Frontal cortex (tissue), 4 donors: ENCODE measurements at places on chromosomes 6 and 20.

GRCh38 chr6:68776354-68776753 is 141.3 kb downstream of the ADGRB3 start:
- no peak for DNase-seq

GRCh38 chr6:97508646-97509045 is 225.6 kb upstream of the MMS22L start:
- DNase-seq: no peak

DNA sequence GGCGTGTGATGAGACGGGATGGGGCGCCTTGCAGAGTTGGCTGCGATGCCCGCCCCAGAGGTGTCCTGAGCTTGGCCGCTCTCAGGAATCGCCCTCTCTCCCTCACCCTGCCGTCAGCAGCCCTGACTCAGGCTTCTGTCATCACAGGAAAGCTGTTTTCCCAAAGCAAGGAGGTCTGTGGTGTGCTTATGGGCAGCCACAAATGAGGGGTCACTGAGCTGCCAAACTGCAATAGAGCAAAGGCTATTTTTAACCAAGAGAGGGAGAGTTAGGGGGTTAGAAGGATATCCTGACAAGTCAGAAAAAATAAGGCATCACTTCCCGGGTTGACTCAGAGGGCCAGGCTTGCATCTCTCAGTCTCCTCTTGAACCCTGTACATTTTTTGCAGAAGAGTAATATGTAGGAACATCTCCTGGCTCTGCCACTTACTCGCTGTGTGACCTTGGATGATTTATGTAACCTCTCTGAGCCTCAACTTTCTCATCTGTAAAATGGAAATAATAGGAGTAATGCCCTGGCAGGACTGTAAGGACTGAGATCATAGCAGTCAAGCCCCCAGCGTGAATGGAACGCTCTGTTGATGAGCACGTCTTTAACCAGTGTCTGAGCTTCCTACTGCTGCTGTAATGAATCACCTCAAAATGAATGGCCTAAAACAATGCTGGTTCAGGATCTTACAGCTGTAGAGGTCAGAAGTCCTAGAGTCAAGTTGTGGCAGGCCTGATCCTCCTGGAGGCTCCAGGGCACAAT is 181.9 kb downstream of the NFATC2 start:
- DNase-seq: no peak

DNA sequence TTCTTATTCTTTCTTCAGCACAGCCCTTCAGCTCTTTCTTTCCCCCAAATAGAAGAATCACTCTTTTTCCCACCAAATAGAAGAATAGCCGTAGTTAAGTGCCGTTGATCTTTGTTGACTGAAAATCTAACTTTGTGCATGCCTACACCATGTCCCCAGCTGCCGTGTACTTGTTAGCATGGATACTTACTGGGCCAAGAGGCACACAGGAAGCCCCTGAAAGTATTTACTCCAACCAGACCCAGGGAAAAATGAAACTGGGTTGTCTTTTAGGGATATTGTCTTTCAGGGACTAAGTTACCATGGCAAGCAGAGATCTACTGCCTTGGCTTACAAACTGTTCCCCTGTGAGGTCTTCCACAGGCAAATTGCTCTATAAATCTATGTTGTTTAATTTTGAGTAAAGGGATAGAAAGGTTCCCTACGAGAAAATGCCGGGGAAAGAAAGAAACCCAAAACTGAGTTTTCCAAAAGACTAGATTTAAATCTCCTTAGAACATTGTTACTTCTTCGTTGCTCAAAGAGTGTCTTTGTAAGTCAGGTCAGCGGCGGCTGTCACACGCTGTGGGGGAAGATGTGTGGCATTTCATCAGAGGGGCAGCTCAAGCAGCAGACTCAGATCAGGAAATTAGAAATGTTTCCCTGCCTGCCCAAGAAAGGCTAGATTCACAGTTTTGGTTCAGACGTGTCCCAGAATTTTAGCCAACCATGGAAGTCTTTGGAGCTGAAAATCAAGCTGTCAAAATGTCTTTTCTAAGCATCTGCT is 188.2 kb upstream of the PRND start:
- DNase-seq: no peak

DNA sequence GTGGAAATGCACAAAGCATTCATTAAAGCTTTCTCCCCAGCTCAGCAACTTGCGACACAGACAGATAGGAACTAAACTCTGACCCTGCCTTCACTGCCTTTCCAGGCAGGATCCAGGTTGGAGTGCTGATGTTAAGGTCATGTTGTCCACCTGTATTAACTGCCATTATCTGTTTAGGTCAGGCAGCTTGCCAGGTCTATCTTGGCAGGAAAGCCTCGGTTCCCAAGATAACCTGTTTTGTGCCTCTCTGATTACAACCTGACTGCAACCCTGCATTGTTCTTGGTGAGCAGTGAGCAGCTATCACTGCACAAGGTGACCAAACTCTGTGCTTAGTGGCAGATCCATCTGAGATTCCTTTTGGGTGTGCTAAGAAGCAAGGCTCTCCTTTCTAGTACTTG is 23.2 kb upstream of the ELOVL2 start:
- DNase-seq: no peak

GRCh38 chr6:57017841-57018240 is 28.7 kb upstream of the KIAA1586 start:
- no peak for DNase-seq

- DNase-seq: no peak
Observed at GRCh38 chr6:128336436-128337095, 183.8 kb downstream of the PTPRK start.

DNA sequence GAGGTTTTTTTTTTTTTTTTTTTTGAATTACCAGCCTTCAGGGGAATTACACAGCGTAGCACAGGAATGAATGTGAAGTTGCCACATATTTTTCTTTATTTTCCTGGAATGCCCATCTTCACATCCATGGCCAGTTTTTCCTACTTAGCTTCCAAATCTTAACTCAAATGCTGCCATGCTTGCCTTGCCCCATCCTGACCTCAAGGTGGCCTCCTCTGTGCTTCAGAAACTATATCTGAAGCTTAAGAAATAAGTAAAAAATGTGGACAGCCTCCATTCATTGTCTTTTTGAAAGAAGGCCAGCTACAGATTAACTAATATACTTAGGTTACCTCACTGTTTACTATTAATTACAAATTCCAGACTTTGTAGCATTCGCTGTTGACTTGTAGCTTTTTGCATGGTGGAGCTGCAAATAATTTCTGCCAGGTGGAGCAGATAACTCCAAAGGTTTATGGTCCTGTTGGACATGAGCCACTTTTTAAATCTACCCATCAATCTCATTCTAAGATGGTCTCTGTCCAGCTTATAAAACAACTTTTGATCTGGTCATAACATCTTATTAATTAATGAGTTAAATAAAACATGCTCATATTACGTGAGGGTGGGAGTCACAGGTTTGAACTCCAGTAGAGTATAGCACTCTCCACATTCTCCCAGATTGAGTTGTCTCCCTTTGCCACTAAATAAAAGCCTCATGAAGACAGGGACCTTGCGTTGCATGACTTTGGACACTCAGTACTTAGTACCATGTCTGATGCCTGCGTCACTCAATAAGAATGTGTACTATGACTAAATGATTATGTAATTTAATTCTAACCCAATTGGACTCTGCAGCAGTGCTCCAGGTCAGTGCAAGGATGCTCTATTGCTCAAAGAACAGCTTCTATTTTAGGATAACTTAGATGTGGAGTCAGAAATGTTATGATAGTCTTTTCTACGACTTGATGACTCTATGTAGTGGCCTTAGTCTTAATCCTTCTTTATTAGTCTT is 678.6 kb upstream of the CITED2 start:
- DNase-seq: no peak

DNA sequence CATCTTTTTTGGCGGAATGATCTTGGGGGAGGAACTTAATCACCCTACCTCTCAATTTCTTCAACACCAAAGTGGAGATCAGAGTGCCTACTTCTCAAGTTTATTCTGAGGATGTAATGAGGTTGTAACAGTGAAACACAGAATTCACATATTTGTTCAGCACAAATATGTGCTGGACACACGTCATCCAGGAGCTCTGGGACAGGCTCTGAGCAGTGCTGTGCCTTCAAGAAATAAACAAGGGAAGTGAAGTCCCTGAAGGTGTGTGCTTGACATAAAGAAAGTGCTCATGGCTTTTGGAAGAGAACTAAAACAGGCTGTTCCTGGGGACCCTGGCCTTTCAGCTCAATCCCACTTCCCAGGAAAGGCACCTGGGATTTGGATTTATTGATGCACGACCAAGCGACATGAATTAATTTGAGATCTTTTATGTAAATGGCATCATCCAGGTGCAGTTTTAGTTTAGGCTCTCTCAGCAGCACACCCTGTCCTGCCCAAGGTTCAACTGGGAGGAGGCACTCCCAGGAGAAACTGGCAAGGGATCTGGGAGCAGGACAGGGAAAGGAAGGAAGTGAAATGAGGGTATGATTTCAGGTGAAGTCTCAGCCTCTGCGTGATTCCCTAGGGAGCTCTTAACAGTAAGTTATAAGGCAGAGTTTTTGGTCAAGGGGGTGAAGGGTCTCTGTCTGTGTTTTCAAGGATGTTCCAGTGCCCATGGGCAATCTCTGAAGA is 211.0 kb downstream of the FOXA2 start:
- no peak for DNase-seq

GRCh38 chr6:108453601-108454185 is 107.0 kb upstream of the FOXO3 start:
- DNase-seq: no peak

DNA sequence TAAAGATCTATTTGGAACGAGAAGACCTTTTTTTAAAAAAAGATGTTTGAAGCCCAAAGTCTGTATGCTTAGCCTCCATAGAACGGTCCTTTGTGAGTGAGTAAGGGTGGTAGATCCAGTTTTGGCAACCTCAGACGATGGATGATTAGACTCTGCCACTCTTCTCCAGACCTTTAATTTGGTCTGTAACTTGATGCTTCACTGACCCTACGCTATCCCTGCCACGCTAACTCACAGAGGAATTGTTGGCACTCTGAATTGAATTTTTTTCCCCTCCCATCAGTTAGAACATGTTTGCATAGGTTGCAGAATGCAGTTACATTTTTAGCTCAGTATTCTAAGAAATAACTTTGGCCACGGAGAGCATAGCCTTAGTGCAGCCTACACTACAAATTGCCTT is 15.8 kb upstream of the DEK start:
- DNase-seq: no peak

DNA sequence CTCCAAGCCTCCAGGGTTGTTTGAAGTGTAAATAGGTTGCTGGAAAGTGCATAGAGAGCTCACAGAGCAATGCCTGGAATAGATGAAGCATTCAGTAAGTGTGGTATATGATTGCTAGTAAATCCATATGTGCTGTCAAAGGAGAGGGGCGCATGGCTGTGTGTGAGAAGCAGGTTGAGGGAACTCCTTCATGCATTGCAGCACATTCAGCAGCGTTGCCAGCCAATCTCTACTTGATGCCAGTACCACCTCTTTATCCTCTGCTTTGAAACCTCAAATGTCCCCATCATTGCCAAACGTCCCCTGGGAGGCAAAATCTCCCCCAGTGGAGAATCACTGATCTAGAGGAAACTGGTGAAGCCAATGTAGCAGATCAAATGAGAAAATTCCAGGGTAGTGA is 82.7 kb upstream of the RALGAPA2 start:
- DNase-seq: no peak

GRCh38 chr6:131117878-131118277 is 17.4 kb upstream of the AKAP7 start:
- no peak for DNase-seq

GRCh38 chr6:170003027-170003426 is 251.6 kb downstream of the ERMARD start:
- DNase-seq: no peak

DNA sequence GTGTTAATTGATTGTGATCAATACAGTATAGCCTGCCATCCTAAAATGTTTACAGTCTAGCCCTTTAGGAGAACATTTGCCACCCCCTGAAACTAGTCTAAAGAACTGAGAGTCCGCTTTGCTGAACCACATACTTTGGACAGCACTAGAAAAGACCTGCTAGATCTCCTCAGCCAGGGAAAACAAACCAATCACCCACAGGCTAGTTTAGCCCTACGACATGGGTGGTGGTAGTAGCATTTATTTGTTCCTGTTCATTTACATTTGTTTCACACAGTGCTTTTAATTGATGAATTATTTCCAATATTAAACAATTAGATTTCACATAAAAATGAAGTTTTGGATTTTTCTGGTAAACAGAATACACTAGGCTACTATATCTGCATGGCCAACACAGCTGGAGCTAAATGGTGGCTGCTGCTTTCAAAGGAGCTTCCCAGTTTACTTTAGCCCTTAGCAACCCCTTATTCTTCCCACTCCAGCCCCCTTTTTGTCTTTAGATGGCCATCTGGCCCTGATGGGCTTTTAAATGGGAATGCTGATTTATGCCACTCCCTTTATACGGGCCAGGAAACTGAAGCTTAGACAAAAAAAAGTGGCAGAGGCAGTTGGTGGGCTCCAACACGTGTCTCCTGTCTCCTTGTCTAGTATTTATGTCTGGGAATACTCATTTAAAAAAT is 72.4 kb downstream of the ADGRG6 start:
- no peak for DNase-seq

DNA sequence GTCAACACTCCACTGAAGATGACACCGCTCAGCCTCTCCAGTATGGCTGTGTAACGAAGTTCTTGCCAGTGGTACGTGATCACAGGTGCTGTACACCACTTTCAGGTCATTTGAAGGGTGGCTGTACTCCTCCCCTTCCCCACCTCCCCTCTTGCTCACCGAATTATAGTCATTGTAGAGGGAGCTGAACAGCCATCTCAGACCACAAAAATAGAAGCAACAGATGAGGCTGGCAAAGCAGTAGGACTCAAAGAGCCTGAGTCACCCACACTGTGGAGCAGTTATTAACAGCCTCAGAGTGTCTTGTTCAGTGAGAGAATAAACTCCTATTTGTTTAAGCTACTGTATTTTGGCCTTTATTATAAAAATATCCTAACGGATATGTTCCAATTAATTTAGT is 192.5 kb upstream of the MCHR2 start:
- DNase-seq: no peak

- no peak for DNase-seq
Observed at GRCh38 chr6:25166955-25167748, 112.0 kb upstream of the CARMIL1 start.

DNA sequence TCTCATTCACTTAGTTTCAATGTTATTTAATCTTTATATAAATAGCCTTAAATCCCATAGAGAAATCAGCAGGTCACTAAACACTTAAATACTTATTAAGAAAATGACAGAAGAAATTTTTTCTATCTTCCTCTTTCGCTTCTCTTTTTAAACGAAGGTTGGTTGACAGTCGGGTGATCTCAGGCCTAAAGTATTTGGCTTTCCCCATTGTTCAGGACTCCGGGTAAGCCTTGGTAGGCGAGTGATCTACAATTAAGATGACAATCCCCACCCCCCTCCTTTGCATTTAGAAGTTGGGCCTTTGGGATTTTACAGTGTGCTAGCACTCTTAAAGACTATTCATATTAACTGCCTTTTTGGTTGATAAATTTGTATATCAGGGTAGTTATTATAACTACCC is 19.7 kb upstream of the UTRN start:
- DNase-seq: no peak

GRCh38 chr20:10609276-10609675 is 64.5 kb downstream of the JAG1 start:
- no peak for DNase-seq
